ENCODE measurements at places on chromosomes 3 and 15. TPM values are rescaled to one million over a fixed set of nuclear protein-coding genes. Genes with fewer than 3 reads are reported as not detected.
A peak's percentile ranks its signal among the peaks of the same experiment; 100 is the strongest.

GRCh38 chr15:31347067-31347975 is 20.7 kb downstream of the KLF13 start:
- DNase-seq: no peak

DNA sequence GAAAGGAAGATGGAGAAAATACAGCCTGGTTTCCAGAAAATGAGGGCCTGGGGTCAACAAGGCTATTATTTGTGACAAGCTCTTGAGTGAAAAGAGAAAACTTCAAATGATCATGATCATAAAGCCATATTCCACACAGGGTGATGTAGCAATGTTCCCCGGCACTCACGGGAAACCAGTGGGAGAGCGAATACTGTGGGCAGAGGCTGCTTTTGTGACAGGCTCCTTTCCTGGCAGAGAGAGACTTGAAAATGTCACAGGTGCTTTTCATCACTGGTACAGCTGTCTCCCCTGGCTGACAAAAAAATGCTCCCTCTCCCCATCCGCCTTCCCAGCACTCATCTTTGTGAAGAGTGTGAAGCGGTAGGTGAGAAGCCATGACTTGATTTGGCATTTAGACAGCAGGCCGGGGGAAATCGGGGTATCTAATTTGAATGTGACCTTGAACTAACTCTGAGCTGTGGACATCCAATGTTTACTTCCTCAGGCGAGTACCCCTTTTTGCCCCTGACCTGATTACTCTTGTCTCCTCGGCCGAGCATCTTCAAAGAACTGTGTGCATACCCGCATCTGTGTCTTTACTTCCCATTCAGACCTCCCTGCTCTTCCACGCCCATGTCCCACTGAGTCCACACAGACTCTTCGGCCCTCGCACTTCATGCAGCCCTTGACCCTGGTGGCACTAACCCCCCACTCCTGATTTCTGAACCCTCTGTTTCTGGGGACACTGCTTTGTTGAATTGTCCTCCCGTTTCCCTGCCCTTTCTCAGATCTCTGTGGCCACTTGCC is 23.2 kb downstream of the CA12 start:
- DNase-seq: no peak

GRK7 gene
- total RNA-seq: not detected

- DNase-seq: peak; percentile 85
Observed at GRCh38 chr3:155701882-155702465, 42.9 kb downstream of the PLCH1 start.

RPL35A gene
- total RNA-seq: 774 TPM

GRCh38 chr15:58286523-58286922 is 145.3 kb upstream of the LIPC start:
- DNase-seq: no peak

DNA sequence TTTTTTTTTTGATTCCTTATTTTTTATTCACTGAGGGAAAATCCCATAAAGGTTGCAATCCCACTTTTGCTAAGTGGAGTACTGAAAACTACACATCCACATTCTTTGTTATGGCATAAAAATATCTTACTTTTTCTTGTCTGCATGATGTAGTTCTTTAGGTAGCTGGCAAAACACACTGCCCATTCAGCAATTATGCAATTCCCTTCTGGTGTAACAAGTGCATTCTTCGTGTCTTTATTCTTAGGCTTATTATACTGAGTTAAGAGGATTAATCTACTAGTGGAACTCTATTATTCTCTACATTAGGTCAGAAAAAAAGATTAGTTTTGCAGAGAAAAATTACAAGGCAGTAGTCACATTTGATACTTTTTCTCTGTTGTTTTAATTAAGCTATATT is 403.8 kb upstream of the GBE1 start:
- DNase-seq: no peak

DNA sequence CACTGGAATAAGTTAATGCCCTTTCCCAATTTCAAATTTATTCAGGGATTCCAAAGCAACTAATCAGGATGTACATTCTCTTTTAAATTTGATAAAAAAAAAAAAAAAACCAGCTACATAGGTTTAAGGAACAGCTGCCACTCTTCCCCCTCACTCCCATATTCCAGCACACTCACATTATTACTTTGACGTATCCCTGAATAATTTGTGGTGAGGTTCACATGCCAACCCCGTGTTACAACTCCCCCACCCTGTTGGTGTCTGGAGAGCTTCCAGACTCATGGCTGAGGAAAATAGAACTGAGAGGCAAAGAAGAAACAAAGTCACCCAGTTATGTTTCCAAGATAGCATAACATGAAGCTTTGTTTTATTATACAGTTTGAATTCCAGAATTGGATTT is 300.5 kb upstream of the MME start:
- DNase-seq: no peak

GRCh38 chr15:80191897-80192595 is 39.2 kb downstream of the FAH start:
- no peak for DNase-seq

CCR1 gene
- 1.2 TPM for total RNA-seq

GRCh38 chr3:151890721-151891141 is 17.3 kb downstream of the SUCNR1 start:
- DNase-seq: no peak

DNA sequence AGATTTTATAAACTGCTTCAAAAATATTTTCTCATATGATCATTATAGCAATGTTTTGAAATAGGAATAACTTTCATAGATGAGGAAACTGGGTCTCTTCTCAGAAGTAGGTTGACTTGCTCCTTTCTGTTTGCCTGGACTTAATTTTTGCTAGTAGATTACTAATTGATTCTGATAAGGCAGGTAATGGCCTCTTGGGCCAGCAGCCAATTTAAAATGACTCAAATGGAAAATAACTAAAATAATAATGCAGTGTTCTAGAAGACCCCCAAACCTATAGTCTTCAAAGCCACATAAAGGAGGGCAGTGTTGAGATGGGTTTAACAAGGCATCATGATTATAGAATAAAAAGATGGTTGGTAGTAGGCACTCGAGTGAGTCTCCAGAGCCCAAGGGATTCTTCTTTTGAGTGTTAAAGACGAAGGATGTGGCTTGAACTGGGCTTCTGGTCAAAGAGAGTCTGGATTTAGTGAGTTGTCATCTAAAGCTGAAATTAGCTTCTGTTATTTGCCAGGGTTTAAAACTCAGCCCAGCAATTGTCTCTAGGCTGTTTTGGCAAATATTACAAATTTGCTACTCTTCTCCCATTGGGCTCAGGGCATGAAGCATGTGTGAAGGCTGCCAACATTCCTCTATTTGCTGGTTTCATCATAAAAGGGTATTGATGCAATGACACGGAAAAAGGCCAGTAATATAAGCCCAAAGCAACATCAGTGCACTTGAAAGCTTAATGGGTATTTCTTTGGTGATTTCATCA is 297.1 kb upstream of the MEIS2 start:
- peak; percentile 5 for DNase-seq

SLC9A9 gene
- total RNA-seq: 28.4 TPM

- peak; percentile 56 for DNase-seq
Observed at GRCh38 chr3:127170814-127171213, 22.1 kb upstream of the PRR23E start.

Measured in tongue (tissue), 3 donors.